Activated T-cell treated with anti-CD3 and anti-CD28 coated beads, Interleukin-2, amount 50 U/mL, for 48 hours (primary cell): ENCODE measurements at places on chromosomes 3 and 15.

GRCh38 chr15:40332113-40332781 lies 8.5 kb downstream of the CCDC9B start:
- DNase-seq: no peak

GRCh38 chr3:41190509-41191284 lies 8.6 kb upstream of the CTNNB1 start:
- DNase-seq: no peak

DNA sequence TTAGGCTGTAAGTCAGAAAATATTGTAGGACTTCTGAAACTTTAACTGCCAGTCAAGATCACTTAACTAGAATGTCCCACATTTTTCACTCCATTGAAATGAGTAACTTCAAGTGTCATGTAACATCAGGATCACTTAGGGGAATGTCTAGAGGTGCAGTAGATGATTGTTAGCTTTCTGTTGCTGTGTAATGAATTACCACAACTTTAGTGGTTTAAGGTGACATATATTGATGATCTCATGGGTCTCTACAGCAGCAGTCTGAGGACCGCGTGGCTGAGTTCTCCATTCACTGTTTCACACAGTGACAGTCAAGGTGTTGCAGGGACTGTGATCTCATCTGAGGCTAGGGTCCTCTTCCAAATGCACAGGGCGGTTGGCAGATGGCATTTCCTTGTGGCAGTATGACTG lies 82.7 kb downstream of the SLC25A26 start:
- peak; percentile 62 for DNase-seq

GRCh38 chr3:15460891-15461531 lies 33.6 kb downstream of the EAF1 start:
- DNase-seq: no peak

DNA sequence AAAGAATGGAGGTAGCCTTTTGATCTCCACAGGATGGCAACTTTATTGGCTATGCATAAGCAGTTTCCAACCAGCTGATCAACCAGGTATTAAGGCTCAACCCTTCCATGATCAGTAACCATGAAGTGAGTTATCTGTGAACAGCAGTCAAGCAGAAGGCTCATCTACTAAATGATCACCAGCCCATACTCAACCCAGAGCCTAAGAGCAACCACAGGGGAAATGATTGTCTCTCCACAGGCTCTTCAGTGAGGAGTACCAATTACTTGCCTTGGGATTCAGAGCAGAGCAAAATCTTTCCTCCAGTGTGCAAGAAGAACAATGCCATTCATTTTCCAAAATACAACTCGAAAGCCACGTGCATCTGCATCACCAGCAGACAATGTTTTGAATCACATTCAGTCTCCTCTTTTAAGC lies 754.8 kb downstream of the ROBO1 start:
- DNase-seq: no peak

- DNase-seq: no peak
Observed at GRCh38 chr3:21729331-21729730, 21.7 kb downstream of the ZNF385D start.

DNA sequence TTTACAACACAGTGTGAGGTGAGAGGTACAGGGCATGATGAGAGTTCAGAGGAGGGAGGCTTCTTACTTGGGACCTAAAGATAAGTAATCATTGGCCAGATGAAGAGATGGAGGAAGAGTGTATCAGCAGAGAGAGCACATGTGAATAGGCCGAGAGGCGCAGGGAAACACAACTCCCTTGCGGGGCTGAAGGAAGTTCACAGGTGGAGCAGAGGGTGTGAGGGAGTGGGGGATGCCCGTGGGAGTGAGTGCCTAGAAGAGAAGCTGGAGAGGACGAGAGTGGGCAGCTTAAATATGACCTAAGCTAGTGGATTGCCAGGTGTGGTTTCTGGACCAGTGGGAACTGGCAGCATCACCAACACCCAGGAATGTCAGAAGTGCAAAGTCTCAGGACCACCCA lies 98.2 kb upstream of the TBC1D5 start:
- no peak for DNase-seq

DNA sequence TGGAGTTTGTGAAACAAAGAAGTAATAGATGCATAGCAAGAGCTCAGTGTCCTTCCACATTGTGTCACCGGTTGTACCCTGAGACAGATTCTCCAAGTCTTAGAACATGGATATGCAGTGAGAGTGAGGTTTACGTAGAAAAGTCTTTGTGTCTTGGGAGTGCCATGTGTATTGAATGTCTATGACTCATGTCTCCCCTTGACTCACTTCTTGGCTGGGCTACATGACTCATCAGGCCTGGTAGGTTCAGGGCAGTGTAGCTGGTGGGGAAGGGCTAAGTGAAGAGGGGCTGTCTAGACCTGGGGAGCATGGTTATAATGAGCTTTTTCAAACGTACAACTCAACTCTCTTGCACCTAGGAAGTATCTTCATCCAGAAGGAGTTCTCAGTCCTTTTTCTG lies 167.4 kb downstream of the GAP43 start:
- DNase-seq: peak; percentile 55

GRCh38 chr3:72446218-72447058 lies 401.8 kb downstream of the SHQ1 start:
- DNase-seq: peak; percentile 70

DNA sequence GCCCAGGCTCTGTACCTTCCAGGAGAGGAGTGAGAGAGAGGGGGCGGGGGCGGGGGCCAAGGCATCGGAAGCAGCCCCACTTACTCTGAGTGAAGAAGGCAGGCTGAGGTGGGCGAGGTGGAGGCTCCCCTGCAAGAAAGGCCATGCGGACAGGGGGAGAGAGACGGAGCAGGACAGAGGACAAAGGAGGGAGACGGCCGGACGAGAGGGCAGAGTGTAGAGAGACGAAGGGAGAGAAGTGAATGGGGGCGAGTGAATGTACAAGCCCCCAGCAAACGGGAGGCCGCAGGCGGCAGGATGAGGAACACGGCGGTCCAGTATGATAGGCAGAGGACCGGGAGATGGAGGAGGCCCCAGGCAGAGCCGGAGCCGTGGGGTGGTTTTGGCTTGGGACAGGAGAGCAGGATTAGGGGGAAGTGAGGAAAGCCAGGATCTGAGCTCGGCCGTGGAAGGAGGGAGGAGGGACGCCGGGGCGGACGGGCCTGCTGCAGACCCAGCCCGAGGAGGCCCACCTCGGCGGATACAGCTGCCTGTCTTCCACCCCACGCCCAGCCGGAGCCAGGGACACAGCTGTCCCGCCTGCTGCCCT lies 38.8 kb downstream of the TNK2 start:
- DNase-seq: no peak

DNA sequence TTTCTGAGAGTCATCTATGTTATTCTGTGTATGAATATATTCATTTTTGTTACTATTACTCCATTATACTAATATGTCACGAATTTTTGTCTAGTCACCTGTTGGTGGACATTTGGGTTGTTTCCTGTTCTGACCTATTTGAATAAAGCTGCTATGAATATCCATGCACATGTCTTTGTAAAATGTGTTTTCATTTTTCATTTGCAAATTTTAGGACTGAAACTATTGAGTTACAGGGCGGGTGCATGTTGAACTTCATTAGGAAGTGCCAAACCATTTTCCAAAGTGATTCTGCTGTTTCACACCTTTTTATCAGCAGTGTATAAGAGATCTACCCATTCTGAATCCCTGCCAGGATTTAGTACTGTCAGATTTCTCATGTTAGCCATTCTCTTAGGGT lies 37.7 kb upstream of the IQCF6 start:
- DNase-seq: no peak

DNA sequence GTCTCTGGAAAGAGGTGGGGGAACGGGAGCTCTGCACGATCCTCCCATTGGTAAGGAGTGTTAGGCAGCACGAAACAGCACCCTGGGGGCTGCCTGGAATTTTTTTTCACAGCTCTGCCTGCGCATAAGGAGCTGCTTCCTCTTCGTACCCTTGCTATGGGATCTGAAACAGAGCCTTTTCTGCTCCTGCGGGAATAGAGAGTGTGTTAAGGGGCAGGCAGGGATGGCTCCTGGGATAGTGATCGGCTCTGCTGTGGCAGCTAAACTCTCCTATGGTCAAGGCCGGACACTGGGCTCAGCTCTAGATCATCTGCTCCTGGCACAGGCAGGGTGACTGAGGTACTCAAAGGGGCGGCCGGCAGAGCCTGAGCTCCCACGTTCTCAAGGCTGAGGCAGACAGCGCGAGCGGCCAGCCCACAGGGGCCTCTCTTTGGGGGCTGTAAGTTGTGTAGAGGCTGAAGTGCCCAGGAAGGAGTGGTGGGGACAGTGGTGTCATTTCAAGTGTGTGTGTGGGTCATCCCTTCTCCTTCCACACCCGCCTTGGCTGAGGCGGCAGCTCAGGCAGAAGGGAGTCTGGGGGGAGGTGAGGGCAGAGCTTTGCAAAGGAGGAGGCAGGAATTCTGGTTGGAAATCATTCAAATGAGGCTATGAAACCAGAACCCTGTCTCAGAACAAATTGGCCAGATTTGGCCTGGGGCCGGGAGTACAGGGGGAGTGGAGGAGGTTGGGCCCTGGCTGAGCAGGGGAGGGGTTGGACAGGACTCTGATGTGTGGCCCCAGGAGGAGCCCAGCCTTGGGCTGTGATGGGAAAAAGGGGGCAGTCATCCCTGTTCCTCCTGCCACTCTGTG lies 31.0 kb downstream of the EPHB3 start:
- DNase-seq: no peak

DNA sequence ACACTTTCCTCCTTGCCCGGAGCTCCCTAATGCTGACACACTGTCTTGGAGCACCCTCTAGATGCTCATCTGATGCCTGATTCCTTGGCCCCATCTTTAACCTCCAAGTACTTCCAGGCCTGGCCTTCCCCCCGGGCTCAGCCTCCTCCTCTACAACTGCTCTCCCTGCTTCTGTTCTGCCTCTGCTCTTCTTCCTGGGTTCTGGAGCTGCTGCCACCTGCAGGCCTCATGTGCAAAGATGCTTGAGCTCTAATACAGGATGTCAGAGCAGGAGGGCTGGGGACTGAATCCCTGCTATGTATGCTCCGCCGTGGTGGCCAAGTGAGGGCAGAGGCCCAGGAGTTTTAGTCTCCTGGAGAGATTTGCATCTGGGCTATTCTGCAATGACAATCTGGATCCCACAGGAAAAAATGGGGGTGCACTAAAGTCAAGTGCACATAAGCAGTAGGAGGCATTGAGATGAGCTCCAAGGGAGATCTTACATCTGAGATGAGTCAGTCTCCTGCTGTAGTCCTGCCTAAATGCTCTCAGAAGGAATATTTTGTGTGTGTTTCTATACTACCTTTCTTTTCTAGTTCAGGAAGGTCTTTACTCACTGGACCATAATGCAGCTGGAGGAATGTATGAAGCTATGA lies 296.3 kb downstream of the UACA start:
- DNase-seq: peak; percentile 64

DNA sequence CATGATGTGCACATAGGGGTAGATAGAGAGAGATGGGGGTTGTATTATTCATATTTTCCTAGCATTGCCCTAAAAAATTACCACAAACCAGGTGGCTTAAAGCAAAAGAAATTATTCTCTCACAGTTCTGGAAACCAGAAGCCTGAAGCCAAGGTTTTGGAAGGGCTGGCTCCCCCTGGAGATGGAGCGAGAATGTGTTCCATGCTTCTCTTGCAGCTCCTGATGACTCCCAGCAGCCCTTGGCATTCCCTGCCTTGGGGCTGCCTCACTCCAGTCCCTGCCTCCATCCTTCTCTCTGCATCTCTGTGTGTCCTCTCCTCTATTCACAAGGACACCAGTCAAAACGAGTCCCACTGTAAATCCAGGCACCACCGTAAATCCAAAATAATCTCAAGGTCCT lies 91.5 kb upstream of the FAM174B start:
- no peak for DNase-seq

DNA sequence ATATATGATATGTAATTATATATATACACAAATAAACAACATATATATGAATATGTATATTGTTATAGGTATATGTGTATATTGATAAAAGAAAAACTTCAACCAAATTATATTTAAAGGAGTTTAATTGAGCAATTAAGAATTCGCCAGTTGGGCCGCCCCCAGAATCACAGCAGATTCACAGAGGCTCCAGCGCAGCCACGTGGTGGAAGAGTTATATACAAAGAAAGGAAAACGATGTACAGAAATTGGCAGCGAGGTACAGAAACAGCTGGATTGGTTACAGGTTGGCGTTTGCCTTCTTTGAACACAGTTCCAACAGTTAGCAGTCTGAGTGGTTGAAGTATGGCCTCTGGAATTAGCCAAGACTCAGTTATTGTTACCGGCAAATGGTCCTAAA lies 137.3 kb upstream of the SLC24A5 start:
- DNase-seq: no peak

DNA sequence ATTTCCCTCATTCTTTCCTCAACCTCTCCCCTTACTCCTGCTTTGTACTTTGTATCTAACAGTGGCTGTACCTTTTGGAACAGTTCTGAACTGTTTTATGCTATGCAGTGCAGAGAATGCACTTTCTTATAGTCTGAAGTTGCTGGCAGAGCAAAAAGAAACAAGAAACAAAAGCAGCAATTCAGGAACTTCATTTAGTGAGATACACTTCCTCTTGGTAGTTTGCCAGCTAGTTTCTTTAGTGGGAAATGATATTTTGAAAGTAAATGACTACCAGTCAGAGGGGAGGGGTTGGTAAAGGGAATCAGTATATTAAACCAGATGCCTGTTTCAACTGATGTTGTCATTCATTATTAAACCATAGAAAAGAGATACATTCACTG lies 55.0 kb upstream of the CHD2 start:
- DNase-seq: no peak

DNA sequence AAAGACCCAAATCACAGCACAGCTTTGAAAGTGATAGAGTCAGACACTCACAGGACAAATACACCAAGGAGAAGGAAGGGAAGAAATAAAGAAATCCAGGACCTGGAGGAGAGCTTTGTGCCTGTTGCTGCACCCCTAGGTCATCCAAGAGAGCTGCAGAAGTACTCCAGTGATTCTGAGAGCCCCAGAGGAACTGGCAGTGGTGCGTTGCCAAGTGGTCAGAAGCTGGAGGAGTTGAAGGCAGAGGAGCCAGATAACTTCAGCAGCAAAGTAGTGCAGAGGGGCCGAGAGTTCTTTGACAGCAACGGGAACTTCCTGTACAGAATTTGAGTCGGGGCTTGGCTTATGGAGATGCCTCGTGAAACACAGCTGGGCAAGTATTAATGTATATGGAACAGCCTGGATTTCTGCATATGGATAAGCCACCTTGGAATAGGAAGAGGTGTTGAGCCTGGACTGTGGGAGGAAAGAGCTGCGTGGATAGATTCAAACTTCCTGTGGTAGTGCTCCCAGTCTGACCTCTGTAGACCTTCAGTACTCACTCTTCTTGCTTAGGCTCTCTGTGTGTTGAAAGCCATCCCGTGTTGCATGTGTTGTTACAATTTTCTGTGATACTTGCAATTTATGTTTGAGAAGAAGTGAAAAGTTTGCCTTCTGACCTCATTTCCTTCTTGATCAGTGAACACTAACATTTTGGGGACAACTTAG lies 6.1 kb downstream of the NGRN start:
- no peak for DNase-seq
